ENCODE measurements at places on chromosomes 5 and 9.

- no peak for DNase-seq
Observed at GRCh38 chr5:14118551-14119320, 24.4 kb upstream of the TRIO start.

DNA sequence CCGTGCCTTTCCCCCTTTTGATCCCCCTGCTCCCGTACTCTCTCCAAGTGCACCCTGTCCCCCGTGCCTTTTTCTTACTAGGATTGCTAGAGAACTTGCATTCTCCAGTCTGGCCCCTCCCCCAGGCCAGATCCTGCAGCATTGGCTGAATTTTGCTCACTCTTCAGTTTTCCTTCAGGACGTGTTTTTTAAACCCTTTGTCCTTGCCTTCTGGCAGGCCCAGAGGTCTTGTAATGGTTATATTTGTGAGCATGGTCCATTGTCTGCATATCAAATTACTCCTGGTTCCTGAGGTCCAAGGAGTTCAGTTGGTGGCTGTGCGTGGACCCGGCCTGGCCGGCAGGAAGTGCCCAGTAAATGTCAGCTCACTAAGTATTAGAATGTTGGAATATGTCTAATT, 606 bp downstream of the TBC1D13 start:
- peak; percentile 20 for DNase-seq

- no peak for DNase-seq
Observed at GRCh38 chr9:78291240-78291925, 5.5 kb upstream of the PSAT1 start.

- no peak for DNase-seq
Observed at GRCh38 chr5:424301-425110, 18.5 kb upstream of the EXOC3 start.

GRCh38 chr5:135353952-135354721, 44.9 kb downstream of the MACROH2A1 start:
- no peak for DNase-seq

- no peak for DNase-seq
Observed at GRCh38 chr9:86763791-86764190, 183.5 kb downstream of the GAS1 start.

DNA sequence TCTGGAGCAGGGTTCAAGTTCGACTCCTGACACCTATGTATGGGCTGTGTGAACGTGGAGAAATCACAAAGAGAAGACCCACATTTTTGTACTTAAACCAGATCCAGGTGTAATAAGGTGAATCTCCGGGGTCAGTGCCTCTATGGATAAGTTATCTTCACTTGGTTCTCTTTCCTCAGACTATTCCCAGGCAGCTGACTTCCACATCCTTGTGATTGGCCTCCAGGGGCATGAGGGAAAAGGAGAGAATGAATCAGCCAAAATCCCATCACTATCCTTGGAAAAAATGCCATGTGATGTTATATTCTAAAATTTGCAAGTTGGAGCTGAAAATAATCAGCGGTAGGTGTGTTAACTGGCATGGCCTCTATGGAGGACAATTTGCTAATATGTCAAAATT, 37.2 kb downstream of the ZNF622 start:
- no peak for DNase-seq

DNA sequence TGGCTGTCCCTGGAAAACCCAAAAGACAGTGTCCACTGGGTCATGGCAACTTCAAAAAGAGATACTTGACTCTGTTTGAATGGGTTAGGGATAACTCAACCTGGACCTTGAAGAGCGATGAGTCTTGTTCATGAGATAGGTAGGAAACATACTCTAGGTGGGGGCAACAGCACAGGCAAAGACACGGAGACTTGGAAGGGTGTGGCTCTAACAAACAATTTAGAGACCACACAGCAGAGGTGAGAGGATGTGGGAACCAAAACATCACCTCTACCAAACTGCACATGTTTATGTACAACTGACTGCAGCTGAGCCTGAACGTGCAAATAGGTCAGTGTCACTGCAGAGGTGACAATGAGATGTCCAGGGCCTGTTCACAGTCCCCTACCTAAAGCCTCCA, 247.7 kb upstream of the ADRA1B start:
- DNase-seq, result no peak

GRCh38 chr5:579211-579610, 32.9 kb upstream of the CEP72 start:
- DNase-seq, result no peak

DNA sequence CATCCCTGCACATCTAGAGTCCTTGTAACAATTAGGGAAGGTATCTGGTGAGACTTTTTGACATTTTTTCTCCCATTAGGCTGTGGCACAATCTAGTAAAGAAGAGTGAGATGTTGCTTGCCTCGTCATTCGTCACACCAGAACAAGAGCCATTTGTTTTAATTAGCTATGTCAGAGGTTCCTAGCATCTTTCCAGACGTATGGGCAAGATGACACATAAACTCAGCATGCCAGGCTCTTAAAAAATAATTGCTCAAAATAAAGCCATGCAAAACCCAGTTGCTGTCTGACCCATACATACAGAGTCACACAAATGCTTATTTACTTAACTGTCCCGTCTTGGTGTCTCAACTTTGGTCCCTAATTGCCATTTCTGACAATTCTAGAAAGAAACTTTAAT, 125.9 kb downstream of the TRPM3 start:
- no peak for DNase-seq

- no peak for DNase-seq
Observed at GRCh38 chr5:80223561-80223960, 32.3 kb downstream of the SERINC5 start.

GRCh38 chr9:111866976-111867375, 29.6 kb upstream of the UGCG start:
- DNase-seq, result no peak

- DNase-seq, result no peak
Observed at GRCh38 chr9:37992924-37993349, 76.1 kb downstream of the SHB start.

GRCh38 chr5:115842089-115842935, 577 bp downstream of the AP3S1 start:
- DNase-seq, result no peak

DNA sequence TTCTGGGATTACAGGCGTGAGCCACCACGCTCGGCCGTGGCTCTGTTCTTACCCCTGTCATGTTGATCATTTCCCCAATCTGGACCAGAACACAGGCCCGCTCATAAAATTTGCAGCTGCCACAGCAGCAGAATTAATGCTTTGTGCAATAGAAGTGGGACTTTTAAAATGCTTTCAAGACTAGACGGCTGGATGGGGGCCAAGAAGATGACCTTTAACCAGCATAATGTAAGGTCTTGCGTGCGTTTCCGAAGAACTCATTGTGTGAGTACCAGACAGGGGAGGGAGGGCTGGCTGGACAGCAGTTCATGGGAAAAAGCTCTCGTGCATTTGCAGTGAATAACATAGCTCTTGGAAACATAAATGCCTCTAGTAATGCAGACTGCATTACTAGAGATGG, 3.5 kb upstream of the WDR38 start:
- DNase-seq, result no peak

DNA sequence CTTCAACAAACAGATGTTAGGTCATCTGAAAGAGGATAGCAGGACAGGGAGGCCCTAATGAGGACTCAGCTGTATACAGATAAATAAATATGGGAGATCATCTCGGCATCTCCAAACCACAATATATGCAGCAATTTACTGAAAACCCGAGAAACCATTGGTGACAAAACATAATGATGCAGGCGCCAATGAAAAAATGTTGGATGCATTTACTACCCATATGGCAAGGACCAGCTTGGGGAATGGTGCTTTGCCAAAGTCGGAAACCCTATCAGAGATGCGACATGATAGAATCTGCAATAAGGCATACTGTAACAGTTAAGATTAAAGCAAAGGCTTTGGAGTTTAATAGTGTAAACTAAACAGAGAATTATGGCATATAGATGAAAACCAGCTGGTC, 92.0 kb downstream of the SNCAIP start:
- no peak for DNase-seq

DNA sequence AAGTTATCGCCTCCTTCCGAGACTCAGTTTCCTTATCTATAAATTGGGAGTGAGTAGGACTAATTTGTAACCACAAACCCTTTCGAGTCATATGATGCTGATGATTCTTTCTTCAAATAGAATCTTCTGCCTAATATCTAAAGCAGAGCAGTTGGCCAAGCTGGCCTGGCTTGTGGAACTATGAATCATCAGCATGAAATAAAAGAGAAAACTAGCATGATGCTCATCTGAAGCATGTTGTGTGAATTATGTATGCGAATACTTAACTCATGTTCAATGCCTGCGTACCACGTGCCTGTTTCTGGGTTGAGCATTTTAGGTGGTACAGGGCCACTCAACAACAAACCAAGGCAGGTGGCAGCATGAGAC, 15.0 kb upstream of the ORM1 start:
- peak; percentile 0 for DNase-seq

DNA sequence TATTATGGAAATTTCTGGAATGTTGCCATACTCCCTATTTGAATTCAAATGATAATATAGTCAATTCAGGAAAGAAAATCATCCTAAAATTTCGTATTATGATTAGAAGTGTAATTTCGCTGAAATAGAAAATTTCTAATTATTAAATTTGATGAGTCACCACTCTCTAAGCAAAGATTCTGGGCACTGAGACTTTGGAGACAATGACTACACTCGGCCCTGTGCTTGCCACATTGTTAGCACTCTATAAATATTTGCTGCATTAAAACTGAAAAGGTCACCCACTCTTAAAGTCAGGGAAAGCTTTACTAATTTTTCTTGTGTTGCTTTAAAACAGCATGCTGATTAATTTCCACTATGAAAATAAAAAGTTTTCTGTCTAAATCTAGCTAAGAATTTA, 240.3 kb downstream of the TLE4 start:
- DNase-seq, result no peak

DNA sequence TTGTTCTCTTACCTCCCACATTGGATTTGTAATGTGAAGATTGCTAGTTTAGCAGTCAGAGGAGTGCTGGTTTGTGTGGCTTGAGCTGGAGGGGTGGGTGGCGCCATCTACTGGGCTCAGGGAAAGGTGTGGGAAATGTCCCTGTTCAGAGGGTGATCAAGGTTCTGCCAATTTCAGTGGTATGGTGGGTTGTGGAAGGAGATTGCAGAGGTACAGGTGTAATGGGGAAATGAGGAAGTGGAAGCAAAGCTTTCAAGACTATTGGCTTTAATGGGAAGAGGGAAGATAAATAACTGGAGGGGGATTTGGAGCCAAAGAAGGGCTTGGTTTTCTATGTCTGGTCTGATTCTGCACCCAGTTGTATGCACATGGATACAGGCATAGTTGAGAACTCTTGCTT, 76.4 kb downstream of the OSMR start:
- DNase-seq, result peak; percentile 65

GRCh38 chr9:92601451-92601850, 65.7 kb upstream of the ECM2 start:
- no peak for DNase-seq

GRCh38 chr5:74116266-74116665, 490.3 kb downstream of the ARHGEF28 start:
- no peak for DNase-seq

GRCh38 chr9:114911167-114911821, 19.1 kb downstream of the TNFSF8 start:
- no peak for DNase-seq

GRCh38 chr5:168747987-168748777, 169.0 kb upstream of the PANK3 start:
- DNase-seq, result peak; percentile 78

- no peak for DNase-seq
Observed at GRCh38 chr9:132062806-132063205, 16.9 kb downstream of the MED27 start.

DNA sequence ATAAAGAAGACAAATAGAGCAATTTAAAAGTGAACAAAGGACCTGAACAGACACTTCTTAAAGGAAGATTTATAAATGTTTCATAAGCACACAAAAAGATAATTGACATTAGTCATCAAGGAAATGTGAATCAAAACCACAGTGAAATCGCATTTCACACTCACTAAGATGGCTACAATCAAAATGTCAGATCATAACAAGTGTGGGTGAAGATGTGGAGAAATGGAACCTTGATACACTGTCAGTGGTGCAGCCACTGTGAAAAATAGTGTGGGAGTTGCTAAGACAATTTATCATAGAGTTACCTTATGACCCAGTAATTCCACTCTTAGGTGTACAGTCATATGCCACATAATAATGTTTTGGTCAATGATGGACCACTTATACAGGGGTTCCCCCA, 54.5 kb upstream of the HTR4 start:
- DNase-seq, result peak; percentile 34

- no peak for DNase-seq
Observed at GRCh38 chr5:36683821-36684434, 77.5 kb downstream of the SLC1A3 start.

- DNase-seq, result no peak
Observed at GRCh38 chr9:32877103-32877502, 93.8 kb downstream of the TMEM215 start.

- DNase-seq, result peak; percentile 86
Observed at GRCh38 chr9:124126648-124127646, 115.4 kb downstream of the LHX2 start.

- peak; percentile 48 for DNase-seq
Observed at GRCh38 chr9:91954841-91955471, 4.9 kb upstream of the ROR2 start.

- DNase-seq, result no peak
Observed at GRCh38 chr5:117691081-117691870, 1116.7 kb upstream of the SEMA6A start.

GRCh38 chr9:13580760-13581159, 301.3 kb upstream of the MPDZ start:
- DNase-seq, result no peak

GRCh38 chr5:76192837-76193236, 109.7 kb downstream of the SV2C start:
- no peak for DNase-seq

- DNase-seq, result no peak
Observed at GRCh38 chr9:111529787-111530186, 4.8 kb downstream of the ZNF483 start.

GRCh38 chr5:130270786-130271185, 366.5 kb downstream of the CHSY3 start:
- DNase-seq, result no peak

GRCh38 chr9:131736431-131736830, 3.4 kb downstream of the RAPGEF1 start:
- no peak for DNase-seq

GRCh38 chr5:125093776-125094175, 347.3 kb upstream of the ZNF608 start:
- DNase-seq, result no peak

DNA sequence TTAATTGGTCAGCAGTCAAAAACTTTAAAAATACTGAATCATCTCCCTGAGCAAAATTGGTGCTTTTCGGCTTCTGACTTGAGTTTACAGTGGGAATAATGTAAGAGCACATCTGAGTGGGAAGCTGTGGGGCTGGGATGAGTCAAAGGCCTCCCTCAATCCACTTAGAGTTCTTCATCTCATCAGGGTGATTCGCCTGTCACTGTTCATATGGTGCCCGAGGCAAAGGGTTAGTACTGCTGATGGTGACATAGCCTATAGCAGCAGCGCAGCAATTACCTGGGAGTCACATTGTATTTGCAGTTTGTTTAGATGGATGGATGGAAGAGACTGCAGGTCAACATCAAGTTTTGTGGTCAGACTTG, 113.8 kb upstream of the ZNF608 start:
- no peak for DNase-seq

GRCh38 chr9:134516464-134516863, 125.1 kb upstream of the COL5A1 start:
- DNase-seq, result no peak

GRCh38 chr9:114117996-114118830, 19.1 kb upstream of the KIF12 start:
- no peak for DNase-seq
